Stromal cell of bone marrow (primary cell): ENCODE measurements at places on chromosomes 3 and 15.

GRCh38 chr3:159113221-159113875, 311.5 kb downstream of the MFSD1 start:
- DNase-seq = no peak

DNA sequence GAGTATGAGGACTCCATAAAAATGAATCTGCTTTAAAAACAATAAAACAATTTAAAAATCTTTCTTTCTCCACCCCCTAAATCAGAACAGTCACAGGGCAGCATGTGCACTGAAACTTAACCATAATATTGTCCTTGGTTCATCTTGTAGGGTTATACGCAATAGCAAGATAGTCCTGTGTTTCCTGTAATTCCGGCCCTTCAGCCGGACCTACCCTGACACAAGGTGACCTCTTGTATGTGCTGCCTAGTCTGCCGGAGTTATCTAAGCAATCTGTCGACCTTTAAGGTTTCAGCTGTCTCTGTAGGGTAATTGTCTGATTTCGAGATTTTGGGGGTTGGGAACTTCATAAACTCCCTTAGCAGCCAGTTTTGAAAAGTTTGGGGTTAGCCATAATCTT, 99.9 kb downstream of the DHX36 start:
- DNase-seq = no peak

GRCh38 chr3:165803471-165803870, 33.8 kb downstream of the BCHE start:
- DNase-seq = no peak

DNA sequence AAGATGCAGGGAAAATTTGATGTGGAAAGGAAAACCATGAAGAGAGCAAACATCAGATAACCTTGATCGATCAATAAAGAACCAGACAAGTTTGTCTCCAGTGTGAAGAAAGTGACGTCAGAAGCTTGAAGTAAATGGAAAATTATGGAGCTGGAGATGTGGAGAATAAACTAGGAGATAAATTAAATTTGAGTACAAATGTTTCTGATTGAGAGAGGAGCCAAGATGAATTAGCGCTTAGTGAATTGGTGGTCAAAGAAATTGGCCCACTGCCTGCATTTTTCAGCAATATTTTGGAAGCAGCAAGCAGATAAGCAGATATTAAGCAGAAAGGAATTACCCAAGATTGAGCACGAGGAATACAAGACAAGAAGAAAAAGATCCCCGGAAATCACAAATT, 567.3 kb upstream of the ZNF385D start:
- no peak for DNase-seq

GRCh38 chr3:107599772-107600145, 77.0 kb downstream of the BBX start:
- no peak for DNase-seq

- DNase-seq = no peak
These were observed 52.4 kb downstream of the ILDR1 start for GRCh38 chr3:121969631-121970030.

DNA sequence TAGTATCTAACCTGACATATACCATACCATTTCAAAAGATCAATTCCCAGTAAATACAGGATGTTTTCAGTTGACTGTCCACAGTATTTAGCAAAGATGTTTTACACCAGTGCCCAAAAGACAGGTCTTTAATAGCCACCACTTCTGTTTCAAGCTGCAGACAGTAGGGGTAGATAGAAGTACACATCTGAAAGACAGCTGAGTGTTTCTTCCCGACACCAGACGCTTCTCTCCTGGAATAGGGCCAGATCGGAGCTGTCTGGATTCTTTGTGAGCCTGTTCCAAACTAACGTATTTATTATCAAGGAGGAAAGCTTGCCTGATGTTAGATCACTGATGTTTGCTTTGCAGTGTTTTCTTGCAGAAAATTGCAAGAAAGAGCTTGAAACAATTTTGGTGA, 136.1 kb upstream of the RBMS3 start:
- no peak for DNase-seq

DNA sequence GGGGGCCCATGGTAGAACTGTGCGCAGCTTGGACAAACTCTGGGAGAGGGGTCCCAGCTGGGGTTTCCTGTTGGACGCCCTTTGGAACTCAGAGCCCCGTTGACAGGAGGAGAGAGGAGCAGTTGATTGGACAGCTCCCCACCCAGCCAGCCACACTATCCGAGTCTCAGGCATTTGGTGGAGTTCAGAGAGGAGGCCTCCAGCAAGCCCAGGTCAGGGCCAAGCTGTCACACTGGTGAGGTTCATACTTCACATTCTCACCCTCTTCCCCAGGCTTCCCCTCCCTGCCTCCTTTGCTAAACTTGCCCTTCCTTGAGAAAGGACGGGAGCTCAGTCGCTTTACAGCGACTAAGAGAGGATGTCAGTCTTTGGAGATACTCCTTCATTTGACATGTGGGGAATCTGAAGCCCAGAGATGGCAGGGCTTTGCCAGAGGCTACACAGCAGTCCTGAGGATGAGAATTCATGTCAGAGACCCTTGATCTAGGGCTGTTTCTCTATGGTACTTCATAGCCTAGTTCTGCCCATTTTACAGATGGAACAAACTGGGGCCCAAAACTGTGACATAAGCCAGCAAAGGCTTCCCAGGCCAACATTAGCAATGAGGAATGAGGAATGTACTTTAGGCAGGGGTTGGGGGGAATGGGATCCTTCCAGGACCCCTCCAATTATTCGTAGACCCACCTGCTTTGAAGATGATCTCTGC, 142.2 kb downstream of the SMAD6 start:
- DNase-seq = no peak

- DNase-seq = no peak
These were observed 11.9 kb downstream of the ZNF660 start for GRCh38 chr3:44596621-44597020.

DNA sequence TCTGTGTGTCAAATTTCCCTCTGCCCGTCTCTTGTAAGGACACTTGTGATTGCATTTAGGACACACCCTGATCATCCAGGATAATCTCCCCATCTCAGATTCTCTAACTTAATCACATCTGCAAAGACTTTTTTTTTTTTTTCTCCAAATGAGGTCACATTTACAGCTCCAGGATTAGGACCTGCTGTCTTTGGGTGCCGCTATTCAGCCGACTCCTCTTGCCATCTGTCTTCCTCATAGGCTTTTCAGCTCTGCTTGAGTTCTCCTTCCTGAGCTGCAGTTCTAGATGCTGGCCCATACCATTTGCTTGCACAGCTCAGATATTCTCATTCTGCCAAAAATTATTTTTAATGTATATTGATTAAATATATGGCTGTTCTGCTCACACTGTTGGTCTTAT, 94.3 kb upstream of the TLE3 start:
- DNase-seq = no peak

DNA sequence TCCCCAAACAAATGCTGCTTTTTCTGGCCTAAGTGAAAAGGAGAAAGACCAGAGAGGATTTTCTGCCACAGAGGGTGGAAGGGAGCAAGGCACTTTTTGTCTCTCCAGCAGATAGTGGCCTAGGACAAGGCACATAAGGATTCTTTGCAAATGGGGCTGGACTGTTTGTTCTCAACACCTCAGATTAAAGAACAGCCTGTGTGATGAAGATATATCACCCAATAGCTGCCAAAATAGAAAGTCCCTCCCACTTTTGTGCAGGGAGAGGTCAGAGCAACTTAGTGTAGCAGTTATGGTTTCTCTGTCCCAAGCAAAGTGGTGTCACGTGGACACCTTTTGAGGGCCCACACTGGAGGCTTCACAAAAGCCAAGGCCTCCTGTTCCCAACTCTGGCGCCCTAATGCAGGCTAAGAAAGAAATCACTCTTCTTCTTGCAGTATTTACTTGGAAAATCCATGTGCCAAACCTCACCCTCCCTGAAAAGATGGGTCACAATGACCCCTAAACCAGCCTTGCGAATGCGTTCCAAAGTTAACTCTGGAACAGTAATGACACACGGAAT, 84.9 kb downstream of the LRIG1 start:
- no peak for DNase-seq

- DNase-seq = no peak
These were observed 218.4 kb downstream of the ARRDC4 start for GRCh38 chr15:98178861-98179260.

DNA sequence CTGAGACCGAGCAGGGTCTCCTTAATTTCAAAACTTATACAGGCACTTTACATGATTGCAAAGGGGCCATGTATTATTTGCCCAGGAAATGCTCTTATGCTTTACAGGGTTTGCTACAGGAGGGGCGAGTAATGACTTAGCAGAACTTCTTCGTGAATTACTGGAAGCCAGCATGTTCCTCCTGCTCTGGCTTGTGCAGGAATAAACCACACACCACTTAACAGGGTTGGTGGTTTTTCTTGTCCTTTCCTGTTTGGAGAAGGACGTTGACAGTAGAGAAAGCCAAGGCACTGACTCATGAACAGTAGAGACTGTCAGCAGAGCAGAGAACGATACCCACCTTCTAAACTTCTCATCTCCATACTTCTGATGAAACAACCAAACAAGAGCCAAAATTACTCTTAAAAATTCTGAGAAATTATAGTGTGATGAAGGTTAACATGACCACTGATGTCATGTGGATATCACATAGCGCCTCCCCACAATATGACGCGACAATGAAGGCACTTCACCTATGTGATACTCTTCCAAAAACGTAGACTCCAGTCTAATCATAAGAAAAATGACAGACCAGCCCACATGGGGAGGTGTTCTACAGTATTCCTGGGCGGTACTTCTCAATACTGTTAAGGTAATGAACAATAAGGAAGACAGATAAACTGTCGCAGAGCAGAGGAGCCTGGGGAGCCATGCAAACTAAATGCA, 24.7 kb upstream of the MCTP2 start:
- peak; percentile 80 for DNase-seq

GRCh38 chr3:180657094-180657493, 22.2 kb downstream of the CCDC39 start:
- DNase-seq = no peak

- DNase-seq = peak; percentile 19
These were observed 662.4 kb downstream of the FHIT start for GRCh38 chr3:60588806-60589205.

DNA sequence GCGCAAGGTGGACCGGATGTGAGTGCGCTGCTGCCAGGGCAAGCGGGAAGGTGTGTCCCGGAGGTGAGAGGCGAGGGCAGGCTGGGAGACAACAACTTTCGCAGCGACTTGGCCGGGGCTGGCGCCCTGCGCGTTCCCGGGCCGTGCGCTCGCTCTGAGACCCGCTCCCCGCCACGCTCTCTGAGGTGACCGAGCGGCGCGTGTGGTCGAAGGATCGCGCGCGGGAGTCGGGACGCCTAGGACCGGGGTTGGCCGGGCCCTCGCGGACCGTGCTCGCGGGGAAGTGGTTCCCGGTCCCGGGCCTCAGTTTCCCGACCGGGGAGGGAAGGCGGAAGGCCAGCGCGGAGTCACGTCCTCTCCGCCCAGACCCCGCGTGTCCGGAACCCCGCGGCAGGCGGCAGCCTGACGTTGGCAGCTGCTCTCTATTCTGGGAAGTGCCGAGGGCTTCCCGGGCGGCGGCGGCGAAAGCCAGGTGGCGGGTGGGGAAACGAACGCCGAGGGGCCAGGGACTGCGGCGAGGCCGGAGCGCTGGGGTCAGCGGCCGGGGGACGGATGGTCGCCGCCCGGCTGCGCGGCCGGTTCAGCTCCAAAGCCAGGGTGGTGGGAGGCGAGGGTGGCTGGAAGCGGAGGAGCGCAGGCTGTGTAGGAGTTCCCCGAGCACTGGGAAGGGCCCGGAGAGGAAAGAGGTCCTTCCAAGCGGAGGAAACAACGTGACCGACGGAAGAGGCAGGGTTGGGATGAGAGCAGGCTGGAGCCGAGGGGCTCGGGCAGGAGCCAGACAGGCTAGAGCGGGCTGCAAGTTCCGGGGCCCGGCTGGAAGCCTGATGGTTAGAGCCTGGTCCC, 1.0 kb upstream of the IGF2BP2 start:
- DNase-seq = no peak

DNA sequence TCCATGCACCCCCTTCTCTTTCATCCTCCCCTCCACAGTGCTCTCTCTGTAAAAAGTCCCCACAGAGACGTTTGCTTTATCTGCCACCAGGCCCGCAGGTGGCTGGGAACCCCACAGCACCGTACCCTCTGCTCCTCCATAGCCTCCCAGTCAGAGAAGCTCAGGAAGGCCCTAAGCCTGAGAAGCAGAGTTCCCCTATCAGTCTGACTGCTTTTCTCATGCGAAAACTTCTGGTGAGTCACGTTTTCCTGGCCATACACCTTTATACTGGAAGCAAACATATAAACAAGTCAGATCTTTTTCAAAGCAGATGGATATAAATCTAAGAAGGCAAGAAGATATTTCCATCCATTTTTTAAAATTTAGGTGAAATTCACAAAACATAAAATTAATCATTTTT, 51.5 kb upstream of the MEF2A start:
- no peak for DNase-seq

GRCh38 chr3:66376568-66376967, 124.3 kb downstream of the LRIG1 start:
- peak; percentile 49 for DNase-seq

GRCh38 chr15:100836501-100836900, 43.1 kb upstream of the ALDH1A3 start:
- no peak for DNase-seq

DNA sequence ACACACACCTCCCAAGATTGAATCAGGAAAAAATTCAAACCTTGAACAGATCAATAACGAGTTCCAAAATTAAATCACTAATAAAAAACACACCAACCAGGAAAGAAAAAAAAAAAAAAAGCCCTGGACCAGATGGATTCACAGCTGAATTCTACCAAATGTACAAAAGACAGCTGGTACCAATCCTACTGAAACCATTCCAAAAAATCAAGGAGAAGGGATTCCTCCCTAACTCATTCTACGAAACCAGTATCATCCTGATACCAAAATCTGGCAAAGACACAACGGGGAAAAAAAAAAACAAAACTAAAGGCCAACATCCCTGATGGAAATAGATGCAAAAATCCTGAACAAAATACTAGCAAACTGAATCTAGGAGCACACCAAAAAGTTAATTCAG, 54.4 kb upstream of the SLC12A8 start:
- no peak for DNase-seq

DNA sequence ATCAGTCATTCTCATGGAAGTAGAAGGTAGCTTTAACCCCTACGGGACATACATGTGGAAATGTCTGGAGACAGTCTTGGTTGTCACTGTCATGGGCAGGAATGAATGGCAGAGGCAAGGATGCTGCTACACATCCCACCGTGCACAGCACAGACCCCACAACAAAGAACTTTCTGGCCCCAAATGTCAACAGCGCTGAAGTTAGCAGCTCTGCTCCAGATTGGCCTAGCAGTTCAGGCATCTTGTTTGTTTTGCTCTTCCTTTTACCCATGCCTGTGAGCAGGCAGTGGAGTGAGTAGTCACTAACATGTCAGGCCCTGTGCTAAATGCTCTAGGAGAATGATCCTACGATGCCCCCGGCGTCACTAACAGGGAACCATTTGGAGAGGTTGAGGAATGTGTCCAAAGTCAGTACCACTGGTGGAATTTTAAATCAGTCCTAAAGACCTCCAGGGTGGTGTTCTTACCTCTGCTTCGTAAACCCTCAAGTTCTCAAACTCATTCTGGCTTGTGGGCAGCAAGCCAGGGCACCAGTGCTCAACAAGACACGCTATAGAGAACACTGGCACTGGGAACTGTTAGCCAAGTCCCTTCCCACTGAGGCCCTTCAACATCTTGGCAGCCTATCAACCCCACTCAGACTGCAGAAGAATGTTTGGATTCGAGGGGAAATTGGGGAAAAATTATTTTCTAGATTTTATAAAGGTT, 142.2 kb downstream of the FOXP1 start:
- DNase-seq = no peak
